GM20000 (cell line): ENCODE measurements at places on chromosomes 13 and 19.

DNA sequence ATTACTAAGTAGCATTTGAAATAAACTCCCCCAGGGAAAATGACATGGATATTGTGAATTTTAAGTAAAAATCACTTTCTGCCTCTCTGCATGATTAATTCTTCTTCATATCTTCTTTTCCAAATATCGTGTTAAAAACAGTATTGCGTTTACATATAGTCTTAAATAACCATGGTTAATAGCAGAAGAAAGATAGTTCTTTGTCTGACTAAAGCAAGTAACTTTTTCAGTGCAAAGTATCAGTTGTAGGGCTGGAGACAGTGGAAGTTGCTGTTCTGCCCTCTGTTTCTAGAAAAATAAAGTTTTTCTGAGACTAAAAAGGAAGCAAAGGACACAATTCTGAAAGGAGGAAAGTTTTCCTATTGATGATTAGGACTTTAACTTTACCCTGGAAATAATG, 330.2 kb downstream of the NDFIP2 start:
- DNase-seq: no peak

- no peak for DNase-seq
These were observed 221.7 kb downstream of the TM9SF2 start for GRCh38 chr13:99722931-99723330.

GRCh38 chr19:51467864-51468544, 9.8 kb upstream of the SIGLEC8 start:
- DNase-seq: no peak

GRCh38 chr19:46224773-46225172, 4.8 kb upstream of the IGFL1 start:
- no peak for DNase-seq

DNA sequence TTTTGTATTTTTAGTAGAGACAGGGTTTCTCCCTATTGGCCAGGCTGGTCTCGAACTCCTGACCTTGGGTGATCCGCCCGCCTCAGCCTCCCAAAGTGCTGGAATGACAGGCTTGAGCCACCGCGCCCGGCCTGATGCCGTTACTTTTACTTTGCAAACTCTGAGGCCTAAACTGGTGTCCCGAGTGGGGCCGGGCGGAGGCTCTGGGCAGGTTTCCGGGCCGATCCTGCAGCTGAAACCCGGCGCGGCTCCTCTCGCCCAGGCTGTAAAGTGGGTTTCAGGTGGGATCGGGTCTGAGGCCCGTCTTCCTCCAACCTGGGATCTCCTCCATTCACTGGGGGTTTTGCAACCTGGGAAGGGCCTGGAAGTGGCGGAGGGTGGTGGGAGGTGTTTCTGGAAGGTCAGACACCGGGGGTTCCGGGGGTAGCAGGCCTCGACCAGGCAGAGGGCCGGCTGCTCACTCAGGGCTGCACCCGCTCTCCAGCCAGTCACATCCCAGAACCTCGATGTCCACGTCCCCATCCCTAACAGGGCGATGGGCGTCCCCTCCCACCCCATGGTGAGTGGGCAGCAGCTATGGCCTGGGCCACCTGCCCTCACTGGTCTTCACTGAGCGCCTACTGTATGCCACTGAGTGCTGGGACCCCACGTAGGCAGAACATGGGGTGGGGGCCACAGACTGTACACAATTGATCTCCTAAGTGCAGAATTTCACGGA, 21.3 kb upstream of the WDR18 start:
- DNase-seq: no peak

DNA sequence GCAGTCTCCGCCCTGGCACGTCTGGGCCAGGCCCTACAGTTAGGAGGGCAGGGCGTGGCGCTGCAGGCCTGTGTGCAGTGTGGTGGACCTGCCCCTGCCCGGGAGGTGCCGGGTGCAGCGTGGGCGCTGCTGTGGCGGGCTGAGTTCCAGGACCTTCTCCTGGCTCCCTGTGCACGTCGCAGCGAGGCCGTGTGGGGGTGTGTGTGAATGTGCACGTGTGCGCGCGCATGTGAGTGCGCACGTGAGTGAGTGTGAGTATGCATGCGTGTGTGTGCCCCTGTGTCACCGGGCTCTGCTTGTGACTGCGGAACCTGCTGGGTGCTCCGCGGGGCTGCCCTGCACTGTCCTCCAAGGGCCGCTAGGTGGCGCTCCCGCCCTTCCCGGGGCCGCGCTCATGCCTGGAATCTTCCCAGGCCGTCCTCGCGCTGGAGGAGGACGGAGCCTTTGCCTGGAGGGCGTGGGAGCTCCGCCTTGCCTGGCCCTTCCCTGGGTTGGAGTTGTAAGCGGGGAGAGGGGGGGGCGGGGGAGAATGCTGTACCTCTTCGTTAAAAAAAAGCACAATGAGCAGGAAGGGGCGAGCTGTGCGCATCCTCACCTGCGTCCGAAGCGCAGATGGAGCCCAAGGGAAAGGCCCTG, 79.3 kb downstream of the KDM4B start:
- DNase-seq: peak; percentile 90

- no peak for DNase-seq
These were observed 1280.8 kb upstream of the PCDH20 start for GRCh38 chr13:62696490-62696889.

GRCh38 chr19:30307191-30307974, 64.8 kb upstream of the ZNF536 start:
- DNase-seq: no peak

GRCh38 chr13:96850538-96851145, 143.6 kb downstream of the OXGR1 start:
- no peak for DNase-seq

- peak; percentile 49 for DNase-seq
These were observed 351.4 kb downstream of the KCNRG start for GRCh38 chr13:50366488-50367174.

DNA sequence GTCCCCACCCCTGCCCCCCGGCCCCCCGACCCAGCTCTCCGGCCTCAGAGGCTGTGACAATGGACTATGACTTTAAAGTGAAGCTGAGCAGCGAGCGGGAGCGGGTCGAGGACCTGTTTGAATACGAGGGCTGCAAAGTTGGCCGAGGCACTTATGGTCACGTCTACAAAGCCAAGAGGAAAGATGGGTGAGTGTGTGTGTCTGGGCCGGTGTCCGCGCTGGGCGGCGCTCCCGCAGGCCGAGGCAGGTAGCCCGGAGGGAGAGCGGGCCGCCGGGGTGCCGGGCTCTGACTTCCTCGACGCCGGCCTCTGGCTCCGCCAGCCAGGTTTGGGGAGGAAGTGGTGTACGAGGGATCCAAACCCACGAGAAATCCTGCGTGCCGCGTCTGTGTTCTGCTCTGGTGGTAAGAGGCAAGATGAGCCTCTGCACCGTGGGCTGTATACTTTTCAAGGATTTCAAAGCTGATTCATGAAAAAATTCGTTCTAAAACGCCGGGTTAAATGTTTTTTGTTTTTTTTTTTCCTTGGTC, 718 bp downstream of the CDK8 start:
- peak; percentile 58 for DNase-seq

DNA sequence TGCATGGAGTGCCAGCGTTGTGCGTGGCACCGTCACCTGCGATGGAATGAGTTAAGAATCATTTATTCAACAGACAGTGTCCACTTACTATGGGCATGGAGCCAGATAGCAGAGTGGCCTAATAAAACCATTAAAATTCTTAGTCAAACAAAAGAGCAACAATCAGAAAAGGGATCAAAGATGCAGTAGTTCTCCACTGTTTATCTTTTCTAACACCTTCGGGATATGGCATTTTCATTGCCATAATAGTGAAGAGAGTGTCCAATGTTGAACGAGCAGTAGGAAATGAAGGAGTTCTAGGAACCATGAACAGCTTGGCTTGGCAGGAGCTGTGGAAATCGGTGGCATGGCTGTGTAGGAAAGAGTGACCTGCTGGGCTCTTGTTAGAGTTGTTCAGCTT, 2.0 kb downstream of the TNFSF11 start:
- DNase-seq: no peak

DNA sequence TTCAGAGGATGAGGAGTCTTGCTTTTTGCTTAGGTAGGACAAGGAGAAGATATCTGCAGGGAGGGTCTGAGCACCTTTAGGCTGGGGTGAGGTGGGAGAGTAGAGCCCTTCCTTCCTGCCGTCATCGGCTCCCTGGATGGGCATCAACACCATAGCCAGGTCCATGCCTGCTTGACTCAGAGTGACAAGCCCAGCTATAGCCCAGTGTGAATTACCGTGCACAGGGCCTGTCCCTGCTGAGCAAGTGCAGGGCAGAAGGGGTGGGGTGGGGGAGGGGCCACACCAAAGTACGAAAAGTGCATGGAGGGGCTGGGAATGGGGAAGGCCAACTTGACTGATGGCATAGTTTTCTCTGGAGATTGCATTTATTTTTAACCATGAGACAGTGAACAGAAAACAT, 30.3 kb upstream of the RNF113B start:
- no peak for DNase-seq

DNA sequence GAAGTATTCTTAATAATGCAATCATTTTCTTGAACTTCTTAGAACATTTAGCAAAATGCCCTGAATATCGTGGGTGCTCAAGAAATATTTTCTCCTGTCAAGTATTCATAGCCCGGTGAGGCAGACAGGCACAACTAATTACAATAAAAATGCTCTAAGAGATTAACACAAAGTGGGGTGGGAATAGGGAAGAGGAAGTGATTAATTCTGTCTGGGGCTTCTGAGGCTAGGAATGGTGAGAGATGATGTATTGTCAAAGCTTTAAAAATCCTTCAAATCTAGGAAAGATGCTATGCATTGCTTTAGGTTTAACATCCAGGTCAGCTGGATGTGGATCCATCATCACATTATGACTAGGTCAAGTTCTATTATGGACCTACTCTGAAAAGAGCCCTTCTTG, 66.9 kb upstream of the POSTN start:
- no peak for DNase-seq

GRCh38 chr13:98998831-98999638, 21.2 kb upstream of the DOCK9 start:
- DNase-seq: no peak

GRCh38 chr13:54185785-54186184, 1157.2 kb downstream of the OLFM4 start:
- DNase-seq: no peak

DNA sequence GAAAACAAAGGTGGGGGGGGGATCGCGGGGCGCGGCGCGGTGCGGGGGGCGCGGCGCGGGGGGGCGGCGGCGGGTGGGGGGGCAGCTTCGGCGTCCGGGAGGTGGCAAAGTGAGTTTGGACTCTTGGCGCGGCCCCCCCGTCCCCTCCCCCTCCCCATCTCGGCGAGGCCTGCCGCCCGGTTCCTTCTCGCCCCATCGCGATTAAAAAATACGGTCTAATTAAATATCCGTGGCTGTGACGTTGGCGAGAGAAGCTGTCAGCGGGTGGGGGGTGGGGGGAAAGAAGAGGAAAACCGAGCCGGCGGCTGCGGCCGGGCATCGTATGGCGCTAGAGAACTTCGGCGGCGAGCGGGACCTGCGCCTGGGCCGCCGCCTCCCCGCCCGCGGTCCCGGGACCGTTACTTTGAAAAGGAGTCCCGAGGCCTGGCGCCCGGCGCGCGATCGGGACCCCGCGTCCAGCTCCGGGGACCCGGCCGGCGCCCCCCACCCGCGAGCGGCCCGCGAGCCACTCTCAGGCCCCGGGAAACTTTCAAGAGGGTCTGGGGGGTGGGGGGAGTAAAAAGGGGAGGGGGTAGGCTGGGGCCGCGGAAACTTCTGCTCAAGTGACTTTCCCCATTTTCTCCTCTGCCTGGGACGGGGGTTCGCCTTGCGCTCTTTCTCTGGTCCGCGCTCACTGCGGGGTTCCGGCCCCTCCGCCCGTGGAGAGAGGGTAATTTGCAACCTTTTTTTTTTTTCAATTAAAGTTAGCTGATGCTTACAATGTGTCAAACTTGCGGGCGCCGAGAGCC, 146.3 kb upstream of the ZNF536 start:
- no peak for DNase-seq

DNA sequence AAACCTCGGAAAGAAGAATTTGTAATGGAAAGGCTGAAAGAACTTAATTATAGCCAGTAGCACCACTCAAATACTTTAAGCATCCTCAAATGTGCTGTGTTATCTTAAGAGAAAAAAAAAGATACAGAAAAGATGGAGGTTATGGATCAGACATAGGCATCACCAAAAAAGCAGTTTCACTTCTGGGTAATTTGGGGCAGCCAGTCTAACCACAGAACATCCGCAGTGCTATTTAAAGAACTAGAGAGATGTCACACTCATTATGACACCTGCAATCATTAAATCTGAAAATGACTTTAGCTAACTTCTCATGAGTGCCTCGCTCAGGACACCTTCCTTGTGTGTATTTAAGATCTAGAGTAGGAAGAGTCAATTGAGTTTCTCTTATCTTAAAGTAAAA, 211.8 kb downstream of the RBM26 start:
- DNase-seq: peak; percentile 64

DNA sequence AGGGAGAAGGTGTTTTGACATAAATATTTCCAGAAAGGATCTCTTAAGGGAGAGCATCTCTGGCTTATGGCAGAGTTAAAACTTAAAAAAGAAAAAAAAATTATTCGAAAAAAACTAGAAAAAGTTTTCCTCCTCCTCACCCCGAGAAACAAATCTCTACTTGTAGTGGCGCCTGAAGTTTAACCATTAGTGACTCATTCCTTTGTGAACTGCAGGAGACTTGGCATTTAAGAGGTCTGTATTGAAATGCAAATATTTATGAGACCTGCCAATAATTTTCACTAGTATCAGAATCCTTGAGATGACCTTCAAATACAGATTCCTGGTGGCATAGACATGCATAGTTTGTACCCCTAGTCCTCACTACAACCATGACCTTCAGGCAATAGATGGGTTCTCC, 64.9 kb upstream of the MED4 start:
- DNase-seq: no peak

GRCh38 chr13:42747399-42747873, 33.9 kb upstream of the FAM216B start:
- no peak for DNase-seq

GRCh38 chr13:38223089-38223488, 126.6 kb upstream of the UFM1 start:
- no peak for DNase-seq

GRCh38 chr19:2841855-2842574, 740 bp downstream of the ZNF555 start:
- DNase-seq: no peak

DNA sequence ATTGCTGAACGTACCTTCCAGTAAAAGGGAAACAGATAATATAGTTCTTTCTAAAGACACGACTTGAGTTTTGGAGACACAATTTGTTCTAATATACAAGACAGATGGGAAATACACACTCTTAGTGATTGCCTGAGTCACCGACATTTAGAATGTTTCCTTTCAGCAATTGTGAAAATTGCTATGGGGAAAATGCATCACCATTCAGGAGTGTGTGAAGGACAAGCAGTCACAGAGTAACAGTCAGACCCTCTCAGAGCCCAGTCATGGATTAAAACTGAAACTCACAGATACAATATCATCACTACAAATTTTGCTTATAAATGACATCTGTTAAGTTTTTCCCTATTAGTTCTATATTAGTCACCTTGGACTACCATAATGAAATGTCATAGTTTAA, 286.1 kb downstream of the SPRY2 start:
- DNase-seq: no peak
